ENCODE measurements at places on chromosomes 1 and 21. TPM values are rescaled to one million over a fixed set of nuclear protein-coding genes. Genes with fewer than 3 reads are reported as not detected.

Gene CLCA1
- not detected for total RNA-seq

Gene SPAG17
- total RNA-seq = 14.9 TPM

Gene E2F2
- 7.8 TPM for total RNA-seq

Gene SPRR2G
- total RNA-seq = not detected

Gene KRTAP7-1
- total RNA-seq = not detected

Gene FALEC
- total RNA-seq = not detected

Gene CLCA2
- not detected for total RNA-seq

Gene OR2L8
- total RNA-seq = not detected

Gene RUSC1
- total RNA-seq = 37.4 TPM

GRCh38 chr1:87915771-87916170 lies 587.1 kb downstream of the LMO4 start:
- no peak overlapping the region for H3K4me3 ChIP-seq
- DNase-seq = no peak
- no peaks in the 10 kb centered on the region for H3K27me3 ChIP-seq
- H3K4me1 ChIP-seq = no peaks in the 10 kb centered on the region
- no peaks in the 10 kb centered on the region for H3K36me3 ChIP-seq
- no peak overlapping the region for H3K27ac ChIP-seq

DNA sequence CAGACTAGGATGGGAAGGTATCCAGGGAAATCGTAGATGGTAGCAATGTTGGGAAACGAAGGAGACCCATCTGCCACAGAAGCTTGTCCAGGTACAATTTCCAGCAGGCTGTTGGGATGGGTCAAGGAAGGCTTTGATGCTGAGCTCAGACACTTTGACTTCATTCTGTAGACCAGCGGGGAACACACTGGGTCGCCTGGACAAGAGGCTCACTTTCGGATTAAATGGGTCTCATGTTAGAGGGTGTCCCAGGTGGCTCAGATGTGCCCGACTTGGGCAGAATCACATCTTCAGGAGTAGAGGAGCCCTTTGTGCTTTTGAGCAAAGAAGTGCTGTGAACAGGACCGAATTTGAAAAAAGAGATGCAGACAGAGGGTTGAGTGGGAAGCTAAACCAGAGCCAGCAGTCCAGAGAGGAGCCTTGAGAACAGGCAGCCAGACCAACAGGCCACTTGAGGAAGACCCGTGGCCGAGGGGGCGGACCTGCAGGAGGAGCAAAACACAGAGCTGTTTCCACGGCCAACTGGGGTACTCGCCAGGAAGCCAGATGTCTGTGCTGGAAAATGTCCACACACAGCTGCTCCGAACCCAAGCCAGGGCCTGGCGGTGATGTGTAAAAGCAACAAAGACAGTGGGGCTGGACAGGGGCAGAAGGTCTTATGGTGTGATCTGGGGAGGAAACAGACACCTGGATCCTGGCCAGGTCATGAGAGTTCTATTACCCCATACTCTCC lies 146.9 kb downstream of the AJAP1 start:
- H3K27me3 ChIP-seq = peaks cover 76% of the 10 kb centered on the region
- no peaks in the 10 kb centered on the region for H3K4me1 ChIP-seq

DNA sequence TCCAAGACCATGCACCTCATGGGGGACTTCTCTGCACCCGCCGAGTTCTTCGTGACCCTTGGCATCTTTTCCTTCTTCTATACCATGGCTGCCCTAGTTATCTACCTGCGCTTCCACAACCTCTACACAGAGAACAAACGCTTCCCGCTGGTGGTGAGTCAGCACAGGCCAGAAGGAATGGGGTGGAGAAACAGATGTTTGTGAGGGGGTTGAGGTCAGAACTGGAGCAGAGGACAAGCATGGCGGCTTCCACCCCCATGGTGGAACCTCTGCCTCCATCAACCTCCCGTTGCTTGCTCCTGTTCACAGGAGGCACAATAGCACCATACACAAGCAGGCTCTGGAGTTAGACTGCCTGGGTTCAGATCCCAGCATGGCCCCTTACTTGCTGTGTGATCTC lies 6.9 kb upstream of the ATXN7L2 start:
- H3K27ac ChIP-seq = no peak overlapping the region
- peaks cover 57% of the 10 kb centered on the region for H3K27me3 ChIP-seq
- no peak for DNase-seq
- no peaks in the 10 kb centered on the region for H3K36me3 ChIP-seq
- no peak overlapping the region for H3K4me3 ChIP-seq

- H3K27ac ChIP-seq = no peak overlapping the region
- peaks cover 2% of the 10 kb centered on the region for H3K4me1 ChIP-seq
- DNase-seq = no peak
Measured at GRCh38 chr1:86748622-86749373, 44.4 kb downstream of the SH3GLB1 start.

- no peaks in the 10 kb centered on the region for H3K4me1 ChIP-seq
- DNase-seq = no peak
- H3K4me3 ChIP-seq = no peak overlapping the region
- no peaks in the 10 kb centered on the region for H3K27me3 ChIP-seq
- H3K36me3 ChIP-seq = peaks cover 5% of the 10 kb centered on the region
Measured at GRCh38 chr1:53266038-53266437, 27.7 kb upstream of the MAGOH start.

DNA sequence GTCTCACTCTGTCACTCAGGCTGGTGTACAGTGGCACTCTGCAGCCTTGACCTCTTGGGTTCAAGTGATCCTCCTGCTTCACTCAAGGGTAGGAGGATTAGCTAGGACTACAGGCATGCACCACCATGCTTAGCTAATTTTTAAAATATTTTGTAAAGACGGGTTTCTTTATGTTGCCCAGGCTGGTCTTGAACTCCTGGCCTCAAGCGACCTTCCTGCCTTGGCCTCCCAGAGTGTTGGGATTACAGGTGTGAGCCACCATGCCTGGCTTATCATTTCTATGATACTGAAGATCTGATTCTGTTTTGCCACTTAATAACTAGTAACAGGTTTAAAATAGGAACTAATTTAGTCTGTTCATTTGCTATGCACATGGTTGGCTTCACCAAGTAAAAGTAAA lies 33.6 kb downstream of the GNAI3 start:
- no peak overlapping the region for H3K27ac ChIP-seq
- H3K27me3 ChIP-seq = no peaks in the 10 kb centered on the region
- no peak for DNase-seq
- no peaks in the 10 kb centered on the region for H3K4me1 ChIP-seq
- H3K4me3 ChIP-seq = no peak overlapping the region
- peaks cover 26% of the 10 kb centered on the region for H3K36me3 ChIP-seq

GRCh38 chr1:245707941-245708340 lies 553.2 kb downstream of the KIF26B start:
- no peaks in the 10 kb centered on the region for H3K27me3 ChIP-seq
- H3K4me1 ChIP-seq = no peaks in the 10 kb centered on the region
- no peak overlapping the region for H3K4me3 ChIP-seq
- H3K36me3 ChIP-seq = peaks cover 2% of the 10 kb centered on the region
- H3K27ac ChIP-seq = no peak overlapping the region

GRCh38 chr1:60987904-60988303 lies 94.5 kb upstream of the NFIA start:
- DNase-seq = no peak
- H3K36me3 ChIP-seq = no peaks in the 10 kb centered on the region
- peaks cover 6% of the 10 kb centered on the region for H3K27me3 ChIP-seq
- no peak overlapping the region for H3K4me3 ChIP-seq
- no peak overlapping the region for H3K27ac ChIP-seq

DNA sequence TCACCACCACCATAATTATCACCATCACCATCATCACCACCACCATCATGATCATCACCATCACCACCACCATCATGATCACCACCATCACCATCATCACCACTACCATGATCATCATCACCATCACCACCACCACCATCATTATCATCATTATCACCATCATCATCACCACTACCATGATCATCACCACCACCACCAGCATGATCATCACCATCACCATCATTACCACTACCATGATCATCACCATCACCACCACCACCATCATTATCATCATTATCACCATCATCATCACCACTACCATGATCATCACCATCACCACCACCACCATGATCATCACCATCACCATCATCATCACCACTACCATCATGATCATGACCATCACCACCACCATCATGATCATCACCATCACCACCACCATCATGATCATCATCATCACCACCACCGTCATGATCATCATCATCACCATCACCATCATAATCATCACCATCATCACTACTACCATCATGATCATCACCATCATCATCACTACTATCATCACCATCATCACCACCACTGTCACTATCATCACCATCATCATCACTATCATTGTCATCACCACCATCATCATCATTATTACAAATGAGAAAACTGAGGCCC lies 60.2 kb downstream of the TRABD2B start:
- no peaks in the 10 kb centered on the region for H3K36me3 ChIP-seq
- H3K27me3 ChIP-seq = no peaks in the 10 kb centered on the region
- H3K4me3 ChIP-seq = no peak overlapping the region
- no peak overlapping the region for H3K27ac ChIP-seq
- peaks cover 14% of the 10 kb centered on the region for H3K4me1 ChIP-seq

- no peaks in the 10 kb centered on the region for H3K36me3 ChIP-seq
- no peak for DNase-seq
- no peak overlapping the region for H3K4me3 ChIP-seq
- H3K27me3 ChIP-seq = peaks cover 6% of the 10 kb centered on the region
- H3K27ac ChIP-seq = no peak overlapping the region
- H3K4me1 ChIP-seq = peaks cover 4% of the 10 kb centered on the region
Measured at GRCh38 chr1:177441281-177441680, 270.5 kb downstream of the BRINP2 start.

Data from progenitor cell of endocrine pancreas (in vitro differentiated cells).